Stimulated activated CD4-positive, alpha-beta T cell treated with anti-CD3 and anti-CD28 coated beads, Interleukin-1b, Interleukin-23, amount 100 ng/mL, for 48 hours (primary cell): ENCODE measurements at places on chromosomes 12 and 14.

- no peak for DNase-seq
Observed at GRCh38 chr12:28709986-28710685, 438.9 kb upstream of the FAR2 start.

DNA sequence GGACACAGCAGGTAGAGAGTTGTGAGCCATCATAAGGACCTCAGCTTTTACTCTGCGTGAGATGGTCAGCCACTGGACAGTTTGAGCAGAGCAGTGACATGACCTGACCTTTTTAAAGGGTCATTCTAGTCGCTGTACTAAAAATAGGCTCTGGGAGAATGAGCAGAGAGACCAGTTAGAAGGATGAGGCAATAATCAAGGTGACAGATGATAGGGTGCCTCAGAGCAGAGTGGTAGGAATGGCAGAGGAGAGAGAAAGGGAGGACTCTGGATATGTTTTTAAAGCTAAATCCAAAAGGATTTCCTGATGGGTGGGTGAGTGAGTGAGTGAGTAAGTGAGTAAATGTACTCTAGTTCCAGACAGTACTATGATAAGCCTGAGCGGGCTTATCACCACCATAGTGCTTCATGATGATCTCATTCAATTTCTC, 83.6 kb upstream of the ARHGAP5 start:
- no peak for DNase-seq

GRCh38 chr14:69982886-69983285, 103.7 kb downstream of the SMOC1 start:
- no peak for DNase-seq

DNA sequence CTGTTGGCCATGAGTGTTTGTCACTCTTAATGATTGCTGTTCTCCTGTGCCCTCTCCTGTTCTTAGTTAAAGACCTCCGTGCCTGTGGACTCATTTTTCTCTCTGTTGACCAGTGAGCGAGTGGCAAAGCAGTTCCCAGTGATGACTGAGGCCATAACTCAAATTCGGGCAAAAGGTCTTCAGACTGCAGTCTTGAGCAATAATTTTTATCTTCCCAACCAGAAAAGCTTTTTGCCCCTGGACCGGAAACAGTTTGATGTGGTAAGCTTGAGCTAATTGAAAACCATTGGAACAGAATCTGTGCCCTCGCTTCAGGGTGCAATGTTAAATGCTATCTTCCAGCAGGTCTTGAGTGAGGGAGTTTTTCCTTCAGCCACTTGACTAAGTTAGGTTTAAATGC, 19.8 kb downstream of the ACAD10 start:
- DNase-seq, result no peak

DNA sequence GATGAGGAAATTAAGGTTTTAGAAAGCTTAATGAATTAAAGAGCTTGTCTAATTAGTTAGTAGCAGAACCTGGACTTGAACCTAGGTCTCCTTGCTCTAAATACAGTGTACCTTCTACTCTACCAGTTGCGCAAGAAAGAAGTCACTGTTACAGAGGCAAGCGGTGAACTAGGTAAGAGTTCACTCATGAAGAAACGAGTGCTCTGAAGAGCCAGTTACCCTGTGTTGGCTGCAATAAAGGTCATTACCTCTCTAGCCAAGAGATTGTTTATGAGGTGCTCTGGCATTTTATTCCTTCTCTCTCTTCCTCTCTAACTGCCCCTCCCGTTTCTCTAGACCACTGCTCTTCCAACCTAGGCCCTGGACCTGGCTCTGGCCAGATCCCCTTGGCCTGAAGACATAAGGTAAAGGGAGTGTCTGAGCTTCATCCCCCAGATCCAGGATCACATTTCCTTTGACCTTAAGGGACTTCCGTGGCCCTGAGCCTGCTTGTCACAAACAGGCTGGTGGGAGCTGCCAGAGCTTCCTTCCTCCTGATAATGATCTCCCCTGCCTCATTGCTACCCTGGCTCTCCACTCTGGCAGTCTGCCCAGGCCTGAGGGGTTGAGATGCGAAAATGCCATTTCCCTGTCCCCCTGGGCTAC, 1.9 kb downstream of the RNASE7 start:
- no peak for DNase-seq

DNA sequence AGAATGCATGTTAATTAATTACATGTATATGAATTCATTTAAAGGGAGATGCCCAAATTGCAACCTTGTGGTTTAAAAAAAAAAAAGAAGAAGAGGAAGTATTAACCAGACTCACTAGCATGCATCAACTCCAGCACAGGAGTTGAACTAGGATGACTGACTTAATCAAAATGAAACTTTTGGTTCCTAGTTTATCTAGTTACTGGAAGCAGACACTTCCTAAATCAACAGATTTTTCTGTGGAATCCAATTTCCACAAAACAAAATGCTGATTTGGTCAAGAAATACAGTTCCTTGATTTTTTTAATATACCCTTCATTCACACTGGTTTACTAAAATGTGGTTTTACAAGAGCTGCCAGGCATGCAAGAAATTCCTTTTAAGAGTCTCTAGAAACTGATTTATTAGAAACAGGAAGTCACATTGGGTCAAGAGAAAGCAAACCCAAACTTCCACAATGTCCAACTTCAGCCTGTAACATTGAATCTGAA, 41.6 kb downstream of the ITPR2 start:
- no peak for DNase-seq

GRCh38 chr12:93181409-93181965, 196.2 kb upstream of the NUDT4 start:
- no peak for DNase-seq

DNA sequence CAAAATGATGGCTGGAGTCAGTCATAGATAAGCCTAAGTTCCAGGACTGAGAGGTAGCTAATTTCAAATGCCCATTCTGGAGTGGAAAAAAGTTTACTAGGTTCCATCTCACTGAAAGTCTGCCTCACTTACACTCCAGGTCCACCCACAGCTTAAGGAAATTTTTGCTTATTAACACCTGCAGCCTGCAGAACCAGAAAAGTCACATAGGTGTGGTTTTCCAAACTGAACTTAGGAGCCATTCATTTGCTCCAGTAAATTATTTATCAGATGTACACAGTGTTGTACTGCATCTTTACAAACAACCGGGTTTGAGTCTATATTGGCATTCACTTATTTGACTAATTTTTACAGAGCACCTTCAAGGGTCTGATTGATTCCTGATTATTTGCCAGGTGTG, 157.4 kb upstream of the ARID2 start:
- DNase-seq, result no peak

- no peak for DNase-seq
Observed at GRCh38 chr12:78290606-78291345, 460.1 kb downstream of the NAV3 start.

DNA sequence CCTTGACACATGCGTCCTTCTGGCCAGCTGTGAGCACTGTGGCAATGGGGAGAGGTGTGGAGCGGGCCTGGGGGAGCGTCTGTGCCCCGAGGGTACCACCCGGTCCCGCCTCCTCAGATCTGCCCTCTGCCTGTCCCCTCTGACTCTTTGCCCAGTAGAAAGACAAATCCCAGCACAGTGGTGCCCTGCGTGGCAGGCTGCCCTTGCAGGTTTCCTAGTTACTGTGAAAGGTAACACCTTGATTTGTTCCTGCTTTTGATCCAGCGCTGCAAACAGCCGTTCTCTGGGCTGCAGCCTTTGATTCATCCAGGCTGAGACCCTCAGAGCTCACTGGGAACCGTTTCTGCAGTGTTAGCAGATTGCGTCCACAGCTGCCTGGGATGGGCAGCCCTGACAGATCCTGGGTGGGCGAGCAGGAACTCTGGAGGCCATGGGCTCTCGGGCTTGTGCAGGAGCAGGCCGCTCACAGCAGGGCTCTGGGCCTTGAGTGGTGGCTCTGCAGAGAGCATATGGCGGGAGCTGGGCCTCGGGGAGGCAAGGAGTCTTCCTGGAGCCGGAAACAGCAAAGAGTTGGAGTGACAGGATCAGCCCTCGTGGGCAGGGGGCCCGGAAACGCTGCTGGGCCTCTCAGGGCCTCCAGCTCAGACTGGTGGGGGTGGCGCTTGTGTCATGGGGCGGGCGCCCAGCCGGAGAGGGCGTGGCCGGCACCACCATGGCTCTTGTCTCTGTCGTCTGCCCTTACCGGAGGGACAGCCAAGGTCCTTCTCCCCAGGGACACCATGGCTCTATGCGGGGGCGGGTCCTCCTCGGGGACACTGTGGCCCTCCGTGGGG, 16.6 kb downstream of the FBRSL1 start:
- DNase-seq, result peak; percentile 69

- no peak for DNase-seq
Observed at GRCh38 chr12:102956738-102957327, 641 bp upstream of the ASCL1 start.

GRCh38 chr14:21498540-21499526, 12.3 kb downstream of the METTL3 start:
- no peak for DNase-seq

DNA sequence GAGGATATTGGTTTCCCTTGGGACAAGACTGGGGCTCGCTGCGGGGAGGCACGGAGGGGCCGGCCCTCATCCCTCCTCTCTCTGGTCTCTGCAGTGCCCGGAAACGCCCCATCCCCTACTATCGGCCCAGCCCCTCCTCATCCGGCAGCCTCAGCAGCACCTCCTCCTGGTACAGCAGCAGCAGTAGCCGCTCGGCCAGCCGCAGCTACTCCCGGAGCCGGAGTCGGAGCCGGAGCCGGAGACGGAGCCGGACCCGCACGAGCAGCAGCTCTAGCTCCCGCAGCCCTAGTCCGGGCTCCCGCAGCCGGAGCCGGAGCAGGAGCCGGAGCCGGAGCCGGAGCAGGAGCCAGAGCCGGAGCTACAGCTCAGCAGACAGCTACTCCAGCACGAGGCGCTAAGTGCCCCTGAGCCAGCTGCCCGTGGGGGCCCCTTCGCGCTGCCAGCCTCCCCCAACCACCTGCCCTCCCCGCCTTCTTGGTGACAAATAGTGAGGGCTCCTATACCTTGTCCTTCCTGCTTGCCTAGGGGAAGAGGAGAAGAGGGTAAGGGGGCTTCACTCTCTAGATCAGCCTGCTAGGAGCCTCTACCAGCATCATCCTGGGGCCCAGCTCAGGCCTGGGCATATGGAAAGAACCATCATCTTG, 22.2 kb upstream of the HSPB8 start:
- no peak for DNase-seq
